ENCODE measurements at places on chromosomes 7 and 10.

GRCh38 chr10:114432566-114433093 is 28.3 kb upstream of the AFAP1L2 start:
- no peak for DNase-seq

- peak; percentile 97 for DNase-seq
These were observed 918 bp upstream of the ARHGAP21 start for GRCh38 chr10:24724381-24725228.

GRCh38 chr7:45484094-45484493 is 90.1 kb upstream of the ADCY1 start:
- DNase-seq = no peak

GRCh38 chr7:140773104-140773503 is 76.6 kb downstream of the NDUFB2 start:
- DNase-seq = no peak

GRCh38 chr7:157925383-157925875 is 588.6 kb downstream of the DNAJB6 start:
- DNase-seq = no peak

DNA sequence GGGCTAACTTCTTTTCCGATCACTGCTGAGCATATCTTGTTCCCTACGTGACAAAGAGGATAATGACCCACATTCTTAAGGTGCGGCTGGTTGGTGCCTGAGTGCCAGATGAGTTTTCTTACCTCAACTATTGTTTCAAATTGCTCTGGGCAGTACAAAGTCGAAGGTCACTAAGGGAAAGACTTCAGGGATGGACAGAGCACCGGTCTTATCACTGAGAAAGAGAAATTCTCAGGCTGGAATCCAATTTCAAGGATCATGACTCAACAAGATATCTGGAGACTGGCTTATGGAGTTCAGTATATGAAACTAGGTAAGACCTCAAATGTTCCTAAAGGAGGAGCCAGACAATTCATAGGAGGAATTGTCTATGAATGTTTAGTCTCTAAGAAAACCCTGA is 780.3 kb downstream of the SUGCT start:
- DNase-seq = no peak

DNA sequence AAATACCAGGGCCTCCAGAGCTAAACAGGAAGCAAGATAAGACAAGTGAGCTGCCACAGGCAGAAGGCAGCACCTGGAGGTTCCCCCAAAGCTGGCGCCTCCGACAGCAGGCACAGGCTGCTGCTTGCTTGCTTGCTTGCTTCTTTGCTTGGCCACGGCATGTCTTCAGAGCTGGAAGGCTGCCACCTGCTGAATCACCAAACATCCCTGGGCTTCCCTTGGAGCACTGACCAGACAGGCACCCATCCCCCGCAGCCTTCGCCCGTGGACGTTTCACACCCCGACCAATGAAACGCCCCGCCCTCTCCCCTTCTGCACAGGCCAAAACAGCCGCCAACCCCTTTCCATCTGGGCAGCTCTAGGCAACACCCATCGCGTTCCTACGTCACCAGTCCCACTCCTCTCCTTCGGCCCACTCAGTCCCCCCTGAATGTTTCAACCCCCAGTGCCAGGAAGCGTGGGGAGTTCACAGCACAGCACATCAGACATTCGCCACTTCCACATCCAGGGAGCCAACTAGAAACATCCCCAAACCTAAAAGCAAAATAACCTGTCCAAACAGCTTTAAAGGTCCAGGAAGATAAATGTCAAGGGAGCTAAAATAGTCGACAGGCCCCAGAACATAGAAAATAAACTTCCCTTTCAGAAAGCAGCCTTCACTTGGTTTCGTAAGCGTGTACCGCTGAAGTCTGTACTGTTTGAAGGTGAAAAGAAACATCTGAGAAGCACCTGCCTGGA is 1.6 kb downstream of the SGMS1 start:
- peak; percentile 65 for DNase-seq

GRCh38 chr10:62059217-62059920 is 157.9 kb downstream of the ARID5B start:
- no peak for DNase-seq

DNA sequence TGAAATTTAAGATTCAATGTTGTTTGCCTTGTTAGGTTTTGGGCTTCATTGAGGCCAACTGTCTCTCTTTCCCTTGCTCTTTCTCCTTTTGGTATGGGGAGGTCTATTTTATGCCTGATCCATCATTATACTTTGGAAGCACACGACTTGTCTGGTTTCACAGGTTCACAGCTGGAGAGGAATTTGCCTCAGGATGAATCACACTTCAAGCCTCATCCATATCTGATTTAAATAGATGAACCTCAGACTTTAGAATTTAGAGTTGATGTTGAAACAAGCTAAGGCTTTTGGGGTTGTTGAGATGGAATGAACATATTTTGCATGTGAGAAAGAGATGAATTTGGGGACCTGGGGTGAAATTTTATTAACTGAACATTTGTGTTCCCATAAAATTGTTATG is 150.5 kb upstream of the IGFBP3 start:
- DNase-seq = no peak

DNA sequence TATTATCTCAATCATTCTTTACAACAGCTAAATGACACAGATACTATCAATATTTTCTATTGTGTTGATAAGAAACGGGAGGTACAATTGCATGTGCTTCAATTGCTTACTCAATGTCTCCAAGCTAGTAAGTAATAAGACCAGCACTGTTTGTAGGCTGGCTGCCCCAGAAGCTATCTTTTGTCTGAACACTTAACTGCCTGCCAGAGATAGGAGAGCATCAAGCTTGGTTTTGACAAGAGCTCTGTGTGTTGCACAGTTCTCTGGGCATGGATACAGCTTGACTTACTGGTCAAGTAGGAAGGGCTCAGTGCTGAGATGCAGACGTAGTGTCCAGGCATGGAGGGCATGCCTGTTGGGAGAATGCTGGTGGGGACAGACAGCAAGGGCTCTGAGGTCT is 26.3 kb upstream of the CAPZA2 start:
- DNase-seq = no peak

DNA sequence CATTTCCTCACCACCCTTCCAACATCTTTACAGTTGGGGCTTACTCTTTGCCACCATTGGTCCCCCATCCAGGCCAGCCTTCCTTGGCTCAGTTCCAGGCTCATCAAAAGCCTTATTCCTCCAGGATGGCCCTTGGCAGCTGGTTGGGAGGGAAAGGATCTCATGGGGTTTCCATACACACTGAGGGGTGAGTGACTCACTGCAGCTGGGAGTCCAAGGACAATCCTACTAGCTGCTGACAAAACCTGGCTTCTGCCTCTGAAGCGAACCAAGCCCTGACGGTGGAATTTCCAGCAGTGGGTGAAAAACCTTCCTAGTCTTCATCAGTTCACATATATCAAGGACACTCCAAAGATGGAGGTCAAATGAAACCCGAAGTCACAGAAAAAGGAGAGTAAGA is 22.9 kb downstream of the CRHR2 start:
- DNase-seq = no peak

DNA sequence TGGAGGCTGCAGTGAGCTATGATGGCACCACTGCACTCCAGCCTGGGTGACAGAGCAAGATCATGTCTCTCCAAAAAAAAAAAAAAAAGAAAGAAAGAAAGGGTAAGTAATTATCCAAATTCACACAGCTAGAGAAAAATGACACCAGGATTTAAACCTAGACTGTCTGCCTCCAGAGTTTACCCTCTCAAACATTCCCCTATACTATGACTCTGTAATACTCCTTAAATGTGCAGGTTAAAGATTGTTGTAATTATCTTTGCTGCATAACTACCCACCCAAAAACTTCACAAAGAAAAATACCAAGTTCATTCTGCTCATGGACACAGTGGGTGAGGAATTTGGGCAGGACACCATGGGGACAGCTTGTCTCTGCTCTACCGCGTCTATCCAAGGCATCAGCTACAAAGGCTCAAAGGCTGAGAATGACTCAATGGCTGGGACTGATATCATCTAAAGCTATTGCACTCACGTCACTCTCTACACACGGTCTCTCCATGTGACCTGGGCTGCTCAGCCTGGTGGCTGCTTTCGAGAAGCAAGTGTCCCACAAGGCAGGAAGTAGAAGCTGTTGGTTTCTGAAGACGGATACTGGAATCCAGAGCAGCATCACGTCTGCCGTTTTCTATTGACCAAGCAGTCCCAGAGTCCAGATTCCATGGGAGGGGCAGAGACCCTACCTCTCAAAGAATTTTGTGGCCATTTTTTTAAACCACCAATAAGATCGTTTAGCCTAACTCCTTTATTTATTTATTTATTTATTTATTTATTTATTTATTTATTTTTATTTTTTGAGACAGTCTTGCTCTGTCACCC is 185.7 kb upstream of the AUTS2 start:
- peak; percentile 28 for DNase-seq

DNA sequence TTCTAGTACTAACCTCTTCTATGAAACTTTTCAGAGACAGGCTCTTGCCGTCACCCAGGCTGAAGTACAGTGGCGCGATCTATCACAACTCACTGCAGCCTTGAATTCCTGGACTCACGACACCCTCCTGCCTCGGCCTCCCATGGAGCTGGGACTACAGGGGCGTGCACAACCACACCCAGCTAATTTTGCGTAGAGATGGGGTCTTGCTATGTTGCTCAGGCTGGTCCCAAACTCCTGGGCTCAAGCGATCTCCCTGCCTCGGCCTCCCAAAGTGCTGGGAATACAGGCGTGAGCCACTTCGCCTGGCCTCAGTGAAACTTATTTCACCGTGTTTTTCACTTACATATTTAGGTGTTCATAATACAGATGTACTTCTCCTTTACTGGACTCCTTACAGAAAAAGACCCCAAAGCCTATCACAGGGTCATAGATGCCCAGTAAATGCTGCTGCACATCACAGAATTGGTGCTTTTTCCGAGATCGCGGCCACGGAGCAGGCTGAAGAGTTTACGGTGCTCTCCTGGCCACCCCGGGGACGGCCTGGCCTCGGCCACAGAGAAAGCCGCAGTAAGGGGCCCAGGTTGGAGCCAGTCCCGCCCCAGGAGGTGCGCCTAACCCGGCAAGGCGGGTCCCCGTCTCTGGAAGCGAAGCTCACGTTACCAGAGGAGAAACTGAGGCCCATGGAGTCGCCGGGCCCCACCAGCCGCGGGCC is 595 bp downstream of the TBL2 start:
- DNase-seq = no peak

All from activated CD4-positive, alpha-beta T cell treated with anti-CD3 and anti-CD28 coated beads, Interleukin-2, amount 50 U/mL, for 16 hours (primary cell).